ENCODE measurements at places on chromosomes 12 and 14.

- no peak for DNase-seq
Measured at GRCh38 chr12:32395026-32395425, 4.3 kb upstream of the FGD4 start.

- DNase-seq: no peak
Measured at GRCh38 chr14:81138429-81138828, 82.3 kb downstream of the GTF2A1 start.

DNA sequence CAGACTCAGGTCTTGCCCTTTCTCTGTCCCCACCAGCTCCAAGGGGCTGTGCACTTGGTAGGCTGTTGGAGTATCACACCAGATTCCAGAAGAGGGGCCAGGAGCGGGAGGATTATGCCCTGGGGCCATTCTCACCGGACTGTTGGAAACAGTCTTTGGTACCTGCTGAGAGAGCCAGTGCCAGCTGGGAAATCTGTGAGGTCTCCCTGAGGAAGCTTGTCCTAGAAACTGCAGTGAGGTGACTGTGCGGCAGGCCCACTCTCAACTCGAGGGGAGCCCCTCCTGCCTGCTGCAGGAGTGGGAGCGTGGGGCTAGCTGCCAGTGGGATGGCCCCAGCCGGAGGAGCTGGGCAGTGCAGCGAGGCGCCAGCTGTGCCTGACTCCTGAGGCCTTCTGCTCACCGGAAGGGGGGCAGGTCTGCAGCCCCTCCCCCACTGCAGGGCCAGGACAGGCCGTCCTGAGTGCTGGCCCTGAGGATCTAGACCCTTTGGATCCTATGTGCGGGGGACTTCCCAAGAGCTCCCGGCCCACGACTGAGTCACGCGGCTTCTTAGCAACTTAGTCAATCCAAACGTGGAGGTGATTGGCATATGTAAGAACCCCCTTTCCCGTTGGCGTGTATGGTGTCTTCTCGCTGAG, 295.2 kb downstream of the CACNA1C start:
- DNase-seq: no peak

DNA sequence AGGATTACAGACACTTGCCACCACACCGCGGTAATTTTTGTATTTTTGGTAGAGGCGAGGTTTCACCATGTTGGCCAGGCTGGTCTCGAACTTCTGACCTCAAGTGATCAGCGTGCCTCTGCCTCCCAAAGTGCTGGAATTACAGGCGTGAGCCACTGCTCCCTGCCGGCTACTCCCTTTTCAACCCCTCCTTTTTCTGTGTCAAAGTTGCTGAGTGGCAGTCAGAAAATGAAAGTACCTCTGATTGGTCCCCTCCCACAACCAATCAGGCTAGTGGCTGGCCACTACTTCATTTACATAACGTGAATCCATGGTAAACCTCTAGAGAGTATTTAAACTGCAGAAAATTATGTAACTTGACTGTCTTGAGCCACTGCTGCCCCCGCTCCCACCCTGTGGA, 5.9 kb downstream of the RESF1 start:
- no peak for DNase-seq

DNA sequence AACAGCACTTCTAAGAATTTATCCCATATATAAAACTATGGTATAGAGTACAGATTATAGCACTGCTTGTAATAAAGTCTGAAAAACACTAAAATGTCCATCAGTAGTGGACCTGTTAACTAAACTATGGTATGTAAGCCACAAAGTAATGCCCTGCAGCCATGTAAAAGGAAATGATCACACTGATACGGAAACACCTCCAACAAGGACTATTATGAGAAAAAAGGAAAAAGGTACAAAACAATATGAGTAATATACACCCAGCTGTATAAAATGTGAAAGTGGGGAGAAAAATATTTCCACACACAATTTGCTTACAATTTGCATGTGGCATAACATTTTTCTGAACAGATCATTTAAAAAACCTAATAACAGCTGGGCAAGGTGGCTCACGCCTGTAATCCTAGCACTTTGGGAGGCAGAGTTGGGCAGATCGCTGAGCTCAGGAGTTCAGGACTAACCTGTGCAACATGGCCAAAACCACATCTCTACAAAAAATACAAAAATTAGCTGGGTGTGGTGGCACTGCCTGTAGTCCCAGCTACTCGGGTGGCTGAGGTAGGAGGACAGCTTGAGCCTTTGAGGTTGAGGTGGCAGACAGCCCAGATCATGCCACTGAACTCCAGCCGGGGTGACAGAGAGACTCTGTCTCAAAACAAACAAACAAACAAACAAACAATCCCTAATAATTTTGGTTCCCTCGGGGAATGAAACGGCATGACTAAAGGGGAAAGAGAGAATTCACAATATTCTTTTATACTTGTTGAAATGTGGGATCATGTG, 250.5 kb downstream of the MED13L start:
- DNase-seq: no peak

- no peak for DNase-seq
Measured at GRCh38 chr14:103157969-103158368, 34.7 kb downstream of the TNFAIP2 start.

- DNase-seq: no peak
Measured at GRCh38 chr12:22856178-22856577, 231.2 kb downstream of the ETNK1 start.

Data from stimulated activated CD4-positive, alpha-beta T cell treated with anti-CD3 and anti-CD28 coated beads, TNF-alpha, amount 100 ng/mL, for 1 hour (primary cell).